ENCODE measurements at places on chromosomes 1 and 21.
A peak's percentile ranks its signal among the peaks of the same experiment; 100 is the strongest.

DNA sequence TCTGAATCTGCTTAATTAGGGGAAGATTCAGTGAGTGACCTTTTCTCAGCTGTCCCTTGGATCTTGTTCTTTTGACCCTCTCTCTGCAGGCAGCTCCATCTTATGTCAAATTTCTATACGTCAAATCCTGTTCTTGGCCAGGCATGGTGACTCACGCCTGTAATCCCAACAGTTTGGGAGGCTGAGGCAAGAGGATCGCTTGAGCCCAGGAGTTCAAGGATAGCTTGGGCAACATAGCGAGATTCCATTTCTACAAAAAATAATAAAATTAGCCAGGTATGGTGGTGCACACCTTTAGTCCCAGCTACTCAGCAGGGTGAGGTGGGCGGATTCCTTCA lies 12.3 kb upstream of the CDC42 start:
- DNase-seq: no peak

GRCh38 chr1:54111624-54112023 lies 41.2 kb downstream of the CDCP2 start:
- no peak for DNase-seq

DNA sequence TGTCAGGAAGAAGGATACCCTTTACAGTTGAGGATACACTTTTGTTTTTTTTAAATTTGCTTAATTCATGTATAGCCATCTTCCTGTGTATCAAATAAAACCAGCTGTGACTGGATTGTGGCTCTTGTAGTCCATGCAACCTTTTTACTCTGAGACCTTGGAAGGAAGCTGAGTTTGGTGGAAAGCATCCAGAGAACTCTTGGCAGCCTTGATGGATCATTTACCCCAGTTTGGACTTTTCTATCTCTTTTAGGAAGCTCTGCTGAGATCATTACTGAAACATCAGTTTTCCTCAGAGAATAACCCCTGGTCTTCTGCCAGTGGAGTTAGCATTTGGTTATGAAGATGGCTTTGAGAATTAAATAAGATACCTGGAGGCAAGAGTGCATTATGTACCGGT lies 21.2 kb upstream of the APOBEC4 start:
- DNase-seq: peak; percentile 47

- peak; percentile 12 for DNase-seq
Observed at GRCh38 chr21:37496972-37497371, 130.4 kb downstream of the DYRK1A start.

GRCh38 chr1:215241451-215241850 lies 158.9 kb downstream of the KCNK2 start:
- DNase-seq: no peak

GRCh38 chr1:180505732-180506335 lies 3.5 kb upstream of the ACBD6 start:
- DNase-seq: peak; percentile 37

DNA sequence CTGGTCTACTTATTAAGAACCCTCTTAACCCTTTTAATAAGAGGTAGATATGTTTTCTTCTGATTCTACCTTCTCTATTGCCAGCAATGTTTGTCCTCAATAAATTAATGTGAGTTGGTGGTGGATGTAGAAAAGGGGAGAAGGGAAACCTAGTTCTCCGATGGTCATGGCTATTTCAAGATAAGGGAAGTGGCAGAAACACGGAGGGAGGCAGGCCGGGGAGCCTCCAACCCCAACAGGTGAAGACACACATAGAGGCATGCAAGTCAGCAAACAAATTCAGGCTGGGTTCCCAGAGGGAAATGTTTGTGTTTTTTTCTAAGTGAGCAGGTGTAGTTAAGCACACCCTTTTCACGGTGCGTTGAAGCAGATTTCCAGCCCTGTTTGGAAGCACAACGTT lies 31.0 kb upstream of the CLDN14 start:
- DNase-seq: no peak

DNA sequence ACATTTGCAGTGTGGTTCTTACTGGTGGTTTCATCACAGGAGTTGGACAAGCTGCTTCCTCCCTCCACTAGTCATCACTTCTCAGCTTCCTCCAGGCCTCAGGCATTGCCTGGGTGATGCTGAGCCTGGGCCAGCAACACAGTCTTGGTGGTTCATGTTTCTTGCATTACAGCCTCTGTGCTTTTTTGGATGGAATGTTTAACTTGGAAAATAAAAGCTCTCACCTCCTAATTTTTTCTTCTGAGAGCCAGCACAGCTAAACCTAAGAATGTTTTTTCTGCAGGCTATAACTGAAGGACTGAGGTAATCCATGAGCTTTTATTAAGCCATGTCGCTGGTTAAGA lies 66.1 kb upstream of the RHOU start:
- DNase-seq: peak; percentile 59

DNA sequence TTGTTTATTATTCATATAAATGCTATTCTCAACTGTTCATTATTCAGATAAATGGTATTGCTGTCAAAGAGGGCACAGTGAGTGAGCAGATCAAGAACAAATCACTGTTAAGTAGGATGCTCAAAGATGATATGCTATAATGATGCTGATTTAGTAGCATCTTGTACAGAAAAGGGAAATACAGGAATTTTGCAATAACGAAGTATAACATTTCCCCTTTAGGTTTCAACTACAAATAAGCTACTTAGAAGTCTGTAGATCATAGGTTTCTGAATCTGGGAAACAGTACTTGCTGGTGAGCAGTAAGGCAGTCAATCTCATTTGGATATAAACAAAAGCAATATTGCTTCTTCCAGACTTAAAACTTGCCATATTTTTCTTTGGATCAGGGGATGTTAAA lies 27.3 kb upstream of the RCOR3 start:
- DNase-seq: no peak

DNA sequence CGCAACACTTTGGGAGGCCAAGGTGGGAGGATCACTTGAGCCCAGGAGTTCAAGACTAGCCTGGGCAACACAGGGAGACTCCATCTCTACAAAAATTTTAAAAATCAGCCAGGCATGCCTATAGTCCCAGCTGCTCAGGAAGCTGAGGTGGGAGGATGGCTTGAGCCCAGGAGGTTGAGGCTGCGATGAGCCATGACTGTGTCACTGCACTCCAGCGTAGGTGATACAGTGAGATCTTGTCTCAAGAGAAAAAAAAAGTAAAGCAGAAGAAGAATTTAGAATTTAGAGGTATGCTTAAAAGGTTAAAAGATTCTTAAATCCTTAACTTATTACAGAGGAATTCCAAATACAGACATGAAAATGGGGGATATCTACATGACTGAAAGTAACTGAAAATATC lies 79.5 kb downstream of the SMYD3 start:
- DNase-seq: no peak

DNA sequence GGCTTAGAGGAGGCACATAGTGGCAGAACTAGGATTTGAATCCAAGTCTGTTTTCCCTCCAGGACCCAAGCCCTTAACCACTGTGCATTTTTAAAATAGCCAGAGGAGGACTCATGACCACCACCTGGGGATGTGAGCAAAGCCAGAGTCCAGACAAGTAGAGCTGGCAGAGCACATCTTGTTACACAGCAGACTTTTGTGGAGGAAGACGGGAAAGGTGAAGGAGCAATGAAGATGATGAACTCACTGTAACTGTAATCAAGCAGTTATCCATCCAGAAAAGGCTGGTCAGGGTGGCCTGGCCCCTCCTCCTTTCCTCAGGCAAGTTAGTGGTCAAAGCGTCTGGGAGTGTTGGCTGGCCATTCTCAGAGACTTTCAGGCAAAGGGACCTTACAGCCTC lies 50.9 kb downstream of the SLC44A3 start:
- DNase-seq: peak; percentile 50

DNA sequence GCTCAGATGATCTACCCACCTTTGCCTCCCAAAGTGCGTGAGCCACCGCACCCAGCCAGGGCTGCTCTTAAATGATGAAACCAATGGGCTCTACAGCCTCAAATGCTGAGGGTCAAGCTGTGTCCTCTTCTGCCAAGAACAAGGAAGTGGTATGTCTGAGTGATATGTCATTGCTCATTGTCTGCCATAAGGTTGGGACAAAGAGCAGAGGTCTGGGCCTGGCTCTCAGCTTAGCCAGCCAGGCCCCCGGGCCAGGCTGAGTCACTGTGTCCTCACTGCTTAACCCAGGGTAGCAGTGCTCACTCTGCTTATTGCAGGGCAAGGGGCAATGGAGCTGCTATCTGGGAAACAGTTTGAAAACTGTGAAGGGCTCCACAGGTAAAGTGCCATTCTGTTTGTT lies 8.3 kb upstream of the ETS2 start:
- no peak for DNase-seq

GRCh38 chr1:228849011-228849541 lies 113.8 kb downstream of the RHOU start:
- no peak for DNase-seq

DNA sequence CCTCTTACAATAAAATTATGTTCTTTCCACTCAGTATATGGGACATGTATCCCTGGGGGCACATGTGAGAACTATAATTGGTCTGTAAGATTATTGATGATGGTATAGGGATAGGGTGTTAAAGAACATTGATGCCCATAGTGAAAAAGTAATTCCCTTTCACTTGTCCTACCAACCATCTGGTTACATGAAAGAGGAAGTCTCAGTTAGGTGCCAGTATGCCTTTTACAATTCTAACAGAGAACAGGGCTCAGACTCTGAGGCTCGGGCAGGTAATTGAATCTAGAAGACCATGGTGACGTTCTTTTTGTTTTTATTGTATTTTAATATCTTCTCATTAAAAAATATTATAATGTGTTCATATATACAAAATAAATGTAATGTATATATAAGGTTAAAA lies 113.6 kb downstream of the FGGY start:
- no peak for DNase-seq

GRCh38 chr1:2195785-2196184 lies 1.2 kb upstream of the FAAP20 start:
- no peak for DNase-seq

GRCh38 chr1:193909406-193910082 lies 723.1 kb upstream of the B3GALT2 start:
- no peak for DNase-seq

DNA sequence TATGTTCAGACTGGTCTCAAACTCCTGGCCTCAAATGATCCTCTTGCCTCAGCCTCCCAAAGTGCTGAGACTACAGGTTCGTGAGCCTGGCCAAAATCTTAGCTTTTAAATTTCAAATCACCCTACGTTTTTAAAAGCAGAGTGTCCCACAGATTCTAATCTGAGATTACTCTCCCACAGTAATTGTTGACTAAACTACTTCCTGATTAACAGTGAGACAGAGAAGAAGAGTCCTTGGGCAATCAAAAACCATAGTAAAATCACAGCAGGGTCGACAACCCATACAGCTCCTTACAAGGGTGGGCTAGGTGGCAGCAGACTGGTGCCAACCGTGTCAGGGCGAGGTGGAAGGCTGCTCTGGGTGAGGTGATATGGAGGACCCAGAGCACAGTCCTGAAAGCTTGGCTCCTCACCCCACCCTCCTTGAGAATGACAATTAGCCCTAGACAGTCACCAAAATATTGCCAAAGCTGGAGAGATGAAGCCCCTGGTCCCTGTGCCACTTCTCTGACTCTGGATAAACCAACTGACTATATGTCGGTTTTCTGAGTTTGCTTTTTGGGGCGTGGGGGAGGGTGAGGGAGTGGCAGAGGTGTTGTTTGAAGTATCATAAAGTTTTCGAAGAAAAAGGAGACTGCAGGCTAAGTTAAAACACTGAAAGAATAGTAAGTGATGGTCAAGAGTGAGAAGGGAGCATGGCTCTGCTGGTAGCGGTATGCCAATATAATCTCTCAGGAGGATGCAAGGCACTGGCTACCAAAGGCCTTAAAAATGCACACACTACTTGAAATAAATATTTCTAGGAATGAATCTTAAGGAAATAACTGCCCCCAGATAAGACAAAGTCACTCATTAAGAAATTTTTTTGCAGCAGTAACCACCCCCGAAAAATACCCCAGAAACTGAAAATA lies 86.8 kb downstream of the SLC45A1 start:
- DNase-seq: no peak

- DNase-seq: no peak
Observed at GRCh38 chr1:107018445-107018844, 38.0 kb upstream of the PRMT6 start.

DNA sequence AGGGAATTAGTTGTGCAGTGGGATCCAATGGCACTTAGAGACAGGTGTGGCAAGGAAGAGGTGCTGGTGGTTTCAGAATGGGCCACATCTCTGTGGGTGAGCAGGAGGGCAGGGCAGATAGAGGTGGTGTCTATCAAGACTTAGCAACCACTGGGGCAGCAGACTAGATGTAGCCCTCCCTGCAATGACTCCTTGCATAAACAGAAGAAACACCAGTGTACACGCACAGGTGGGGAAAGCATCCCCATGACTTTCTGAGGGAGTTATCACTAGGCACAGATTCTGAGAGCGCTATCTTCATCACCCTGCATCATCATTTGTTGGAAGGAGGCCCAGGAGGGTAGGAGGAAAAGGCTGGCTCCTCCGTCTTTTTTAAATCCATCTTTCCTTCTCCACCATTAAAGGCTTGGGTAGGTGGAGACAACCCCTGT lies 58.4 kb downstream of the PLXNA2 start:
- no peak for DNase-seq

GRCh38 chr1:55061706-55062321 lies 22.5 kb downstream of the PCSK9 start:
- DNase-seq: no peak

DNA sequence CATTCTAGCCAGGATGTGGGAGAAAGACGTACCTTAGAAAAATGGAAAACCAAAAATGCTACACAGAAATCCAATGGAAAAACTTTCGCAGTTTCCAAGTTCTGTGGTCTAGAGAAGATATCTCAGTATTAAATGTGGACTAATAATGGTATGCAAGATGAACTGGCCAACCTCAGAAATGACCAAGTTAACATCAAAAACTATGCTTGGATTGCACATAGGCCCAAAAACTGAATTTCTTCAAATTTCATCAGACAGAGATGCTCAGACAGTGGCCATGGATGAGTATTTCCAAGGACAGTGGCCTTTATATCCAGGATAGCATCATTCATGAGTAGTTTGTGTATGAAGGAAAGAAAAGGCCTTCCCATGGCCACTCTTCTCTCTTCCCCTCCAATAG lies 132.2 kb downstream of the TIAM1 start:
- peak; percentile 83 for DNase-seq

GRCh38 chr1:19819701-19820100 lies 4.6 kb upstream of the RNF186 start:
- no peak for DNase-seq

DNA sequence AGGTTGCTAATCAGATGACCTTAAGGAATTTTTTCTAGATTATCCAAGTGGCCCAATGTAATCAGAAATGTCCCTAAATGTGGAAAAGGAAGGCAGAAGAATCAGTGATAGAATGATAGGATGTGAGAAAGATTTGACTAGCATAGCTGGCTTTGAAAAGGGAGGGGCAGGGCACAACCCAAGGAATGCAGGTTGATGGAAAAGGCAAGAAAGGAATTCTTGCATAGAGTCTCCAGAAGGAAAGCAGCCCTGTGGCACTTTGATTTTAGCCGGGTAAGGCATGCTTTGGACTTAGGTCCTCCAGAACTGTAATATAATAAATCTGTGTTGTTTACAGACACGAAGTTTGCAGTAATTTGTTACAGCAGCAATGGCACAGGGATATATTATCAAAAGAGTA lies 375.7 kb upstream of the B3GALT2 start:
- no peak for DNase-seq
